ENCODE measurements at places on chromosomes 3 and 15.

DNA sequence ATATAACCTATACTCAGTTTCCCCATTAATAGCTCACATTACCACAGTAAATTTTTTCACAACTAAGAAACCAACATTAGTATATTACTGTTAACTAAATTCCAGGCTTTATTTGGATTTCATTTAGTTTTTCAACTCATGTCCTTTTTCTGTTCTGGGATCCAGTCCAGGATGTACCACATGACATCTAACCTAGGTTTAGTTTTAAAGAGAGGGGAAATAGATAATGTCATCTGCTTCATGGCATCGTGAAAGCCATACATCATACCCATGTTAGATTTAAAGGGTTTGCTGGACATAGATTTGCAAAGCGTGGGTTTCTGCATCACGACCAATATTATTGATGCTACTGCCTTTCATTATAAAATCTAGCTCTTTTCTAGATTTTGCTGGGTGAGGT is 33.2 kb upstream of the RPP14 start:
- DNase-seq: no peak

DNA sequence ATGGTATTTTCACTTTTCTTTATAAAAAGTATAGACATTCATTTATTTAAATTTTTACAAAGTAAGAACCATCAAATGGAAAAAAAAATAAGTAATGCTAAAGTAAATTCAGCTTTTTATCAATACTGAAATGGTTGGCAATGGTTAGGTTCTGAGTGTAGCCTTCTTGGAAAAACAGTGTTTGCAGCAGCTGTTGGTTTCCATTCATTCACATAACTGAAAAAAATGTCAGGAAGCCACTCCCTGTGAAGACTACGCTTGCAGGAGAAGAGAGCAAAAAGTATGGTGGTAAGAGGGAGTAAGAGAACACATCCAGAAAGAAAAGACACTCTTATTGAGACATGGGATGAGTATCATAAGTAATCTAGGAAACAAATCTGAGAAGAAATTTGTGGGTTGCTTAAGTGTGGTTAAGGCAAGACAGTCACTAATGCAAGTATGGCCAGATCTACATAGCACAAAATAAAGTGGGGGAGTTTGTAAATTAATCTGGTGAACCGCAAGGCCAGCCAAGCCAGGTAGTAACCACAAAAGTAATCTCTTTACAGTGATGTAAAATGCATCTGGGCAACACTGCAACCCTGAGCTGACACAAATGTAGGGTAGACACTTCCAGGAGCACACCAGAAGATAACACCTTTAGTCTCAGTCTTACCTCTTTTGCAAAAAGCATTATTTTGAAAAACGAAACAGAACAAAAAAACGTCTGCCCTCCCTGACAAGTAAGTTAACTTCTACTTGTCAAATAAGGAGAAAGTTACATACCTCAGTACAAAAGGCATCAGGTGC is 133.7 kb downstream of the IGSF11 start:
- peak; percentile 26 for DNase-seq

GRCh38 chr3:170207717-170208116 is 14.5 kb upstream of the PRKCI start:
- DNase-seq: no peak

DNA sequence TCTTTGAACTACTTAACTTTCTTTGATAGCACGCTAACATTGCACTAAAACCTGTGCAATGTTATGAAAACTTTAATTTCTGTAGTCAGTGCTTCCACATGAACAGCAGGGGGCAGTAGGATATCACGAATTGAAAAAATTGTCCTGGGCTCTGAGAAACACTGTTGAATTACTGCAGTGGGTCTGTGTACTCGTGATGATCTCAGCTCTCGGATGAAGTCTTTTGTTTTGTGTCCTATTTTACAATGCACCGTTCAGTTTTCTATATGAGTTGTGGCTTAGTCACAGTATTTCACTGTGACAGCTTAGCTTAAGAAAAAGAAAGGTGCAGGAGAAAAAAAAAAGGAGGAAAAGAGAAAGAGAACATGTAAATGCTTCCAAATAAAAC is 141.3 kb upstream of the CCDC54 start:
- DNase-seq: peak; percentile 80

DNA sequence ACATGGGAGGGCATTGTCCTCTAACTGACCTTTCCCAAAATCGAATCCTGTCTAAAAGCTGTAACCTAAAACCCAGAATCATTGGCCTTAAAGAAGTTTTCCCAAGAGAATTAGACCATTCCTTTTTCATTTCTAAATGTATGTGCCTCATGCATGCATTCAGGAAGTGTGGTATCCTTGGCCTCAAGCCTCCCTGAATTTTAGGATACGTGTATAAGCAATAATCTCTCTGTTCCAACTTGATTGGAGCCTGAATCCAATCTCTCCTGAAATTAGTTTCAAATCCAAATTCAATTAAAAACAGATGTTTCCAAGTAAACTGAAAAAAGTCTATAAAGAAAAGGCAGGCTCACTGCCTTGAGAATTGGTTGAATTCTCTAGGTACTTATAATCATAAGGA is 86.0 kb upstream of the VEPH1 start:
- no peak for DNase-seq

Data from activated CD4-positive, alpha-beta T cell treated with anti-CD3 and anti-CD28 coated beads, Interleukin-10, Interleukin-2, amounts not matched to agents 100 ng/mL and 50 ng/mL, durations not matched to agents 16 hours and 8 hours (primary cell).